ENCODE measurements at places on chromosomes 12 and 14.

DNA sequence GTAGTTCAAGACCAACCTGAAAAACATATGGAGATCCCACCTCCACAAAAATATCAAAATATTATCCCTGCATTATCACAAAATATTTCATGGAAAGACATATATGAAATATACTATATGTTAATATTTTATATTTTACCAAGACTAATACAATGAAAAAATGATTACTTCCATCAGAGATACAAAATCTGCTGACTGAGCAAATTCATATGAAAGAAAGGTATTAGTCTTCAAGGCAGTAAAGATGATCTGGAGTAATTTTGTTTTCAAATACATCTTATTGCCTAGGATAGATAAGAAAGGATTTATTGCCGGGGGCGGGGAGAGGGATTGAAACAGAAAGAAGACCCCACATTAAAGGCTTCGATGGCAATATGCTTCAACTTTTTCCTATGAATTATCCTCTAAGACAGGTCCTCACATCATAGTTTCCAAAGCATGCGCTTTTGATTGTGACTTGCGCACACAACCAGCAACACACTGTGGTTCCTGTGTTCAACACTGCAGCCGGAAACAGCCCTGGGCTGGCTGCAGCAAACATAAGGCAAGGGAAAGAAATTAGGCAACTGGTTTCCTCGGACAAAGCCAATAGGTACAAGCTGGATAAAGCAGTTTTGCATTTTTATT, 83.2 kb downstream of the SPPL3 start:
- no peak for DNase-seq

DNA sequence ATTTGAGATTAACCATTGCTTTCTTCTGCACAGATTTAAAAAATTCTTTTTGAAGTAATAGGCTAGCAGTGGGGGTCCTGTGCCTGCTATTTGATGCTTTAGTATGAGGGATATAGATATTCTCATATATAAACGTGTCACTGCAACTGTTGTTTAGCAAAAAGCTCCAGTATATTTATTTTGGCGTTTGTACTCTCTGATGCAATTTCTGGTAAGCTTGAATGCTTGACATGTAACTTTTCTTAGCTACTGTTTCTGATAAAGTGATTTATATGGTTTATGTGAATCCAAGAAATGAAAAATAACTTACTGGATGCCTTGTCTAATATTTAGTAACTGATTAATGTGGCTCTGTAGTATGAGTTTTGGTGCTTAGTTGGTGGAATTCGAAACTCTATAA, 77.1 kb downstream of the TTLL5 start:
- no peak for DNase-seq

GRCh38 chr12:89476904-89477595, 47.5 kb downstream of the GALNT4 start:
- DNase-seq, result no peak

DNA sequence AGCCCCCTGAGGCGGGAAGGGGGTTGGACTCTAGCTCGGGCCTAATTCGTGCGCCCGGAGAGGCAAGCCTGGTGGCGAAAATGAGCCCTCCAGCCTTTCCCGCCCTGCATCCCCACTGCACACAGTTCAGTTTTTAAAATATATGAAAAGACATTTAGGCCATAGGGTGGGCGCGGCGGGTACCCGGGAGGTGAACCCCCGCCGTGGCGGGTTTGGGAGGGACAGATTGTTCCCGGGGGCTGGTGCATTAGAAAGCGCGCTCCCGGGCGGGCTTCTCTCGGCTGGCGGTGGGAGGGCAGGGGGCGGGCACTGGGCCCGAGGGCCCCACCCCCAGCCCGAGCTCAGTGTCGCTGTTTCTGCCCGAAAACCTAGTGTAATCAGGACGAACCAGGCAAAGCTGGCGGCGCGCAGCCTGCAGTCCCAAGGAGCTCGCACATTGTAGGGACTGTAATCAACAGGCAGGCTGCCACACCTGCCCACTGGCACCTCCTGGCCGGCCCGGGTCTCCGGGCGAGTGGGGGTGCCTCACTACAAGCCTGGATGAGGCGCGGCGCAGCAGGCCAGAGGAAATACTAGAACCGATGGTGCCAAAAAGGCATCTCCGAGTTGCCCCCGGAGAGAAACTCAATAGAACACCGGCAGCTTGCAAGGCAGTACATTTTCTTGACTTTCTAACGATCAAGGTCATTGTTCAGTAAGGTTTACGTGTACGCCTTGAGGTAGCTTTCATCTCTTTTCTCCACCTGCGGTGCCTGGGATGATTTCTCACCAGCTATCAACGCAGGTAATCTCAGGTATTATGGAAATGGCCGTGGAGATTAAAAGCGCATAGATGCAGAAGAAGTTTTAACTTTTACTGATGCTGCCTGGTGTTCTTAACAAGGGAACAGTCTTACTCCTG, 764 bp upstream of the SPTB start:
- DNase-seq, result peak; percentile 2
